T-helper 17 cell (primary cell): ENCODE measurements at places on chromosomes 7 and 10.

DNA sequence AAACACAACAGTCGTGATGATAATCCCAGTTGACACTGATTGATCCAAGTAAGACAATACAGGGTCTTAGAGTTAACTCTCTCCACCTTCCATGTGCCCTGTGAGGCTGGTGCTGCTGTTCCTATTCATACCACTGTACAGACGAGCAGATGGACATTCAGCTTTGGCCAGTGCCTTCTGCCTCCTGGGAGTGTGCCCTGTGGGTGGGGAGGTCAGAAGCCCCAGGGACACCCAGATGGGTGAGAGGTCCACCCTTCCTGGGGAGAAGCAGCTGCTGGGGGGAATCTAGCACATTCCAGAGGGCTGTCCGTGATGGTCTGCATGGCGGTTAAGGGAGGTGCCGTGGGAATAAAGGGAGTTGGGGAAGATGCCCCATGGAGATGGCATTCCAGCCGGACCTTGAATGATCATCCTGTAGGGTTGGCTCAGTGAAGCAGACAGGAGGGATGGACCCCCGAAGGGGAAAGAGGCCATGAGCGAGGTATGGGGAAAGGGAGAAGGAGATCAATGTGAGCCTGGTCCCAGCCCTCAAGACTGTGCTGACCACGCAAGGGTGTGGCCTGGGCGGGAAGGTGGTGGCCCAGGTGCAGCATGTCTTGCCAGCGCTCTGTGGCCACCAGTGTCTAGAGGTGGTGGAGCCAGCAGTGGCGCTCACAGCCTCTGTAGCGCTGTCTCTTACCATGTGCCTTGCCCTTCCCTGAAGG, 74.0 kb downstream of the ADCY1 start:
- no peak for DNase-seq
- H3K36me3 ChIP-seq = no peaks in the 10 kb centered on the region
- peaks cover 28% of the 10 kb centered on the region for H3K27me3 ChIP-seq
- H3K27ac ChIP-seq = no peak overlapping the region
- peaks cover 5% of the 10 kb centered on the region for H3K4me1 ChIP-seq
- H3K4me3 ChIP-seq = no peak overlapping the region

- peaks cover 29% of the 10 kb centered on the region for H3K4me1 ChIP-seq
- H3K4me3 ChIP-seq = peak overlapping the region; percentile 100
- DNase-seq = no peak
- peak overlapping the region; percentile 99 for H3K27ac ChIP-seq
- peaks cover 2% of the 10 kb centered on the region for H3K36me3 ChIP-seq
Observed at GRCh38 chr10:75211007-75211691, 553 bp downstream of the VDAC2 start.

DNA sequence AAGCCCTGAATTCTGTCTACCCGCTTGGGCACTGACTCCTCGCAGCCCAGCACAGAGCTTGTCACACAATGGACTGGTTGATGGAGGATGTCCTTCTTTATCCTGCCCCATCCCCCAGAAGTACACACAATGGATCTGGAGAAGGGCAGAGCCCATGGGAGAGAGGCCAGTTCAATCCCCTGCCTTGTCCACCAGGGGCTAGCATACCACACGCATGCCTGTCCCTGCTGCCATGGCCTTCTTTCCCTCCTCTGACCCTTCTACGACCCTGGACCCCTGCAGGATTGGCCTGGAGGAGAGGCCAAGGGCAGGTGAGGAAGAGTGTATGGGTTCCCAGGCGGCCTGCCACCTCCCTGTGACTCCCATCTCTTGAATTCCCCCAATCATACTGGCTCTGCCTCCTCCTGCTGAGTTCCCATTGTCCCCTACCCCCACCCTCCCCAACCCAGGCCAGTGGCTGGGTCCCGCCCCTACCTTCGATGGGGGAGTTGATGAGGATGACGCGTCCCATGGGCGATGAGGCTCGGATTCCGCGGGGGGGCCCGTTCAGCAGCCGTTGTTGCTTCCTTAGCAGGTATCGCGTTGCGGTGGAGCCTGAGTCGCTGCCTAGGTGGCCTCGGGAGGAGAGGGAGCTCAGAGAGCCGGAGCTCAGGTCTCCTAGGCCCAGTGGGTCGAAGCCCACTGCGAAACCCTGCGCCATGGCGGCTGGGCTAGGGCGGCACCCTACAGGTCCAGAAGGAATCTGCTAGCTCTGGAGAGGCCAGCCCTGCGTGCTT, 1.2 kb downstream of the PDZD7 start:
- no peak for DNase-seq
- no peak overlapping the region for H3K4me3 ChIP-seq
- H3K27ac ChIP-seq = no peak overlapping the region
- H3K36me3 ChIP-seq = peaks cover 3% of the 10 kb centered on the region
- peaks cover 12% of the 10 kb centered on the region for H3K27me3 ChIP-seq

GRCh38 chr7:7236041-7236440, 53.7 kb downstream of the C1GALT1 start:
- no peaks in the 10 kb centered on the region for H3K27me3 ChIP-seq
- no peak overlapping the region for H3K4me3 ChIP-seq
- H3K27ac ChIP-seq = peak overlapping the region; percentile 46
- H3K36me3 ChIP-seq = peaks cover 15% of the 10 kb centered on the region
- DNase-seq = no peak
- peaks cover 31% of the 10 kb centered on the region for H3K4me1 ChIP-seq

DNA sequence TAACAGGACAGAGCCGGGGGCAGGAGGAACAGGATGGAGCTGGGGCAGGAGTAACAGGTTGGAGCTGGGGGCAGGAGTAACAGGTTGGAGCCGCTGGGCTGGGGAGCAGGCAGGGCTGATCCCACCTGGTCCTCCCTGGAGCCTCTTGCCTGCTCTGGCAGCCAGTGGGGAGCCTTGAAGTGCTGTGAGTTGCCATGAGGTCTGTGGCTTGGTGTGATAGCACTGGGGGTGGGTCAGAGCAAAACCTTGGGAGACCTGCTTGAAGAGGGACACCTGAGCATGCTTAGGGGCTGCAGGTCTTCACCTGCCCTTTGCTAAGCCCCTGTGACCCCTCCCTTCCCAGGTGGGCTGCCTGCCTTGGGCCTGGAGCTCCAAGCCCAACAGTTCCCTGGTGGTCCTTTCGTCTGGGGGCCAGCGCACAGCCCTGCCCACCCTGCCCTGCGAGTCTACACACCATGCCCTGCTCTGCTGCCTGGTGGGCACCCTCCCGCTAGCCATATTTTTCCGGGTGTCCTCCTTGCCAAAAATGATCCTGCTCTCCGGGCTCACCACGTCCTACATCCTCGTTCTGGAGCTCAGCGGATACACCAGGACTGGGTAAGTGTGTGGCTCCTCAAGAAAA, 111.6 kb downstream of the ADCY1 start:
- H3K27me3 ChIP-seq = peaks cover 50% of the 10 kb centered on the region
- peaks cover 4% of the 10 kb centered on the region for H3K4me1 ChIP-seq
- no peak for DNase-seq
- no peak overlapping the region for H3K27ac ChIP-seq

DNA sequence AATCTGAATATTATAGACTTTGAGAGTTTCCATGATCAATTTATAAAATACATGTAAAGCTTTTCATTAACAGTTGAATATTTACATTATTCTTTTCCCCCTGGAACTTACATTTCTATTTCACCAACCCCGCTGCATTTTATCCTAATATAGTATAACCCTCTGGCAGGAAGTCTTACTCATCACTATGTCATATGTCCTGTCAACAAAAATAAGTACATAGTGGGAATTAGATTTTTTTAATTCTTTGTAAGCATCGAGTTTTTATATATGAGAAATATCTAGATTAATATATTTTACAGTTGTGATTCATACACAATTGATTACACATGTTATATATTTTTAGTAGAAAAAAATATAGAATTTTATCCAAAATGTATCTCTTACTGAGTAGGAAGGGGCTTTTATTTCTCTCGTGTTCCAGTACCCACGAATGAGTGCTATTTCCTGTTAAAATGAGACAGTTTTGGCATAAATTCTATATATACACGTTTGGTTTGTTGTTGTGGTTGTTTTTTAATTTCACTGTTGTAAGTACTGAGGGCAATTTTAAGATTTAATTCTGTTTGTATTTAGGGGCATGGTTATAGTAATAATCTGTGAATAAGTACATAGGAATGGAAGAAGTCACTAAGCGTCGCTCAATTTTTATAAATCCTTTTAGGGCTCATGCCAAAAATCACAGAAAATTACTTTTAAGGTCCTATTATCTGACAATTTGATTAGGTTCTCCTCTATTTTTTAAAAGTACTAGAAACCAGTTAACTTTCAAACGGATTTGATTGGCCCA, 87.1 kb downstream of the HECW1 start:
- no peak overlapping the region for H3K27ac ChIP-seq
- H3K27me3 ChIP-seq = peaks cover 18% of the 10 kb centered on the region
- H3K4me3 ChIP-seq = no peak overlapping the region
- no peak for DNase-seq
- no peaks in the 10 kb centered on the region for H3K4me1 ChIP-seq

GRCh38 chr10:99656199-99657064, 2.9 kb upstream of the ENTPD7 start:
- no peak overlapping the region for H3K4me3 ChIP-seq
